ENCODE measurements at places on chromosomes 2 and 18.

DNA sequence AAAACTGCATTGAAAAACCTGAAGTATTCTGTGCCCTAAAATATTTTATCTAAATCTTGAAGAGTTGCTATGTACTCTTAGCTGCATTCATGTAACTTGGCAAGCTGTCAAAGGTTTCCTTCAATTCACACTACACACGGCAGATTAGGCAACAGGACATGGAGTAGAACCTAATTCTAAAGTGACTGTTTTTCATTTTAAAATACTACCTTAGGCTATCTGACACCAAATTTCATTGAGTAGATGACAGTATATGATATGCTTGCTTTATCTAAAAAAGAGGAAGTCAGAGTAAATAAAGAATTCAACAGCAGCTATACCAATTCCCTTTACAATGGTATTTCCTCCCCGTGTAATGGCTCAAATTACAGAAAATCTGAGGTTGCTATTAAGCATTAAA, 45.4 kb downstream of the EXOC6B start:
- no peak for DNase-seq

DNA sequence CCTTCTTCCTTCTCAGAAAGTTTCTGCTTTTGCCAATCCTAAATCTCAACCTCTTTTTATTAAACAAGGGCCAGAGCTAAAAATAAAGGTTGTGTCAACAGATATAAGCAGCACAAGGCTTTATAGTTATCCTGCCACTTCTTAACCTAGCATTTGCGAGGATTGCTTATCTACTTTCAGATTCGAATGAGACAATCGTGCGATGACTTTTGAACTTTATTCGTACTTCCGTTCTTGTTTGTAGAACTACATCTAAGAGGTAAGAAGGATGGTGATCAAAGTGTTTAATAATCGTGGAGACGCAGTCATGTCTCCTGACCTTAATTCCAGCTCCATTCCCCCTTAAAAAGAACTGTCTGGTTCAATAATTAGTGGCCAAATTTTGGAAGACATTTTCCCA, 578.6 kb downstream of the PIK3C3 start:
- DNase-seq, result no peak

DNA sequence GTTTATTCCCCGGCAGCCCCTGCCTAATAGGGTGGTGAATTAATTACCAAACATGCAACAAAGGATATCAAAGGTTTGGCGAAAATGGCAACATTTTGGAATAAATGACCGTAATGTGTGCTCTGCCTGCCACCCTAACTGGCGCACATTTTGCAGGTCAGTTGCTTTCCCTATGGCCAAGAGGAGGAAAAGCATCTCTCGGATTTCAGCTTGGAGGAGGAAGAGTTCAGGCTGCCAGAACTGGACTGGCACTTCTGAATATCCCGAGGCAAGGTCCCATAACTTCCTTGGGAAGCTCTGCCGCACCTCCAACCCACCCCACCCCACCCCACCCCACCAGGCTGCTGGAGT, 37.1 kb downstream of the SLC25A52 start:
- DNase-seq, result no peak

GRCh38 chr2:191559569-191559968, 118.4 kb upstream of the NABP1 start:
- DNase-seq, result no peak

- DNase-seq, result no peak
These were observed 547.6 kb downstream of the CPS1 start for GRCh38 chr2:211103989-211104388.

- DNase-seq, result no peak
These were observed 67.1 kb upstream of the EPAS1 start for GRCh38 chr2:46230115-46230571.

DNA sequence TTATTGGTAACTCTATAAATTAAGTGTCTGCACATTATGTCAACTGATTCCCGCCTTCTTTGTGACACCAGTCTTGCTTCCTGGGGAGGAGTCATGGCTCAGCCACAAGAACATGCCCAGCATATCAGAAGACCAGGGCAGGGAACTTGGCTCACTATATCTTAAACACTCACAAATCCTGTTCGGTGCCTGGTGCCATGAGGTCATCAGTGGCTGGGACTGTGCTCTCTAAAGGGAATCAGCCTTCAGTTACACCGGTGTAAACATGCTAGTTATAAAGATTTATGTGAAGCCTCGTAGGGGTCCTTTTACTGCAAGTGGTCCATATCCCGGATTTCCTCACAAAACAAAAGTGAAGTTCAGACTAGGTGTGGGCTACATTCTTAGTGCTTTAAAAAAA, 73.1 kb upstream of the ZNF521 start:
- no peak for DNase-seq
